Epithelial cell of proximal tubule (primary cell): ENCODE measurements at places on chromosomes 6 and 20.

DNA sequence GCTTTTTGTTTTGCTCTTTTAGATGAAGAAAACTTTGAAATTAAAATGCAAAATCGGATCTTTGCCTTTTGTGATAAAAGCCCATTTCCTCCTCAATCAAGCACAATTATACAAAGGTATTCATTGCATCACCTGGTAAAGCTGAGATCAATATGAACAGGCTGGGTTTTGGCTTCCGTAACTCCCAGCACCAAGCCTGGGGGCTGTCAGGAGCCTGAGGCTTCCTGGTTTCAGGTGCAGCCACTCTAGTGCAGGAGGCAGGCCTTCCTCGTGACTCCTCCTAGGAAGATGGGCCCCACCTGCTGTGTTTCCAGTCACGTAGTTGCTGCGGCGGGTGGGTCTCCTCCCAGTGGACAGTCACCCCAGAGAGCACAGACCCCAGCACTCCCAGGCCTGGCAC, 54.0 kb downstream of the EDN3 start:
- no peak for DNase-seq

DNA sequence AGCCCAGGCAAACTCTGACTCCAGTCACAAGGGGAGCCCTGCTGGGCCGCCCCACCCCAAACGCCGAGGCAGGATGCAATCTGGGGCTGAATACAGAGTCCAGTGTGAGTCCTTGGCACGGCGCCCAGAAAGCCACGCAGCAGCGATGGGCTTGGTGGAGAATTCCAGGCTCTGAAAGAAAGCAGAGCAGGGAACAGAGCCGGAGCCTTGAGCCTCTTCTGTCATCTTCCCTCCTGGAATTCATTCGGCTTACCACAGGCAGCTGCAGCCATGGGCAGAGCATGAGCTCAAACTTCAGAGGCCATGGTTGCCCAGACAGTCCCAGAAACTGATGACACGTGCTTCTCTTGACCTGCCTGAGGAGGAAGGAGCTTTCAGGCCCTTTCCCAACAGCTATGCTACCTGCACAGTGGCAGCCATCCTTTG, 441.1 kb upstream of the JARID2 start:
- peak; percentile 33 for DNase-seq

DNA sequence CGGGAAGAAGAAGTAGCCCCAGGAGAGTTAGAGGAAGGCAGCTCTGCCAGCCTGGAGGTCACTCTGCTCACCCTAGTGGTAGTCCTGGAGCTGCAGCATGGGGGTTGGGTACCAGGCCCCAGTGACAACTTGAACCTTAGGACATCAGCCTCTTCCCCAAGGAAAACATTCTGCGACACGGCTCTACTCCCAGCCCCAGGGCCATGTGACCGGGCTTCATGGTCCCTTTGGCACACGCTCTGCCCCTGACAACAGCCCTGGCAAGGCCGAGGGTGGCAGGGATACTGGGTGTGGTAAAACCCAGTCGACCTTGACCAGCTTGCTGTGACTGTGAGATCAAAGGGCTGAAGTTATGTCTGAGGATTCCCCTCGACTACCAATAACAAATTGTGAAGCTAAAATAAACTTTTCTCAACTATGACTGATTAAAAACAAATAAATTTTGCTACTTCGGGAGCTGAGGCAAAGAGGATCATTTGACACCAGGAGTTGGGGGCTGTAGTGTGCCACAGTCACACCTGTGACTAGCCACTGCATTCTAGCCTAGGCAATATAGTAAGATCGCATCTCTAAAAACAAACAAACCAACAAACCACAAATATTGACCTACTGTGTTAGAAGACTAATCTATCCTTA, 24.4 kb upstream of the ARID1B start:
- DNase-seq: peak; percentile 23

DNA sequence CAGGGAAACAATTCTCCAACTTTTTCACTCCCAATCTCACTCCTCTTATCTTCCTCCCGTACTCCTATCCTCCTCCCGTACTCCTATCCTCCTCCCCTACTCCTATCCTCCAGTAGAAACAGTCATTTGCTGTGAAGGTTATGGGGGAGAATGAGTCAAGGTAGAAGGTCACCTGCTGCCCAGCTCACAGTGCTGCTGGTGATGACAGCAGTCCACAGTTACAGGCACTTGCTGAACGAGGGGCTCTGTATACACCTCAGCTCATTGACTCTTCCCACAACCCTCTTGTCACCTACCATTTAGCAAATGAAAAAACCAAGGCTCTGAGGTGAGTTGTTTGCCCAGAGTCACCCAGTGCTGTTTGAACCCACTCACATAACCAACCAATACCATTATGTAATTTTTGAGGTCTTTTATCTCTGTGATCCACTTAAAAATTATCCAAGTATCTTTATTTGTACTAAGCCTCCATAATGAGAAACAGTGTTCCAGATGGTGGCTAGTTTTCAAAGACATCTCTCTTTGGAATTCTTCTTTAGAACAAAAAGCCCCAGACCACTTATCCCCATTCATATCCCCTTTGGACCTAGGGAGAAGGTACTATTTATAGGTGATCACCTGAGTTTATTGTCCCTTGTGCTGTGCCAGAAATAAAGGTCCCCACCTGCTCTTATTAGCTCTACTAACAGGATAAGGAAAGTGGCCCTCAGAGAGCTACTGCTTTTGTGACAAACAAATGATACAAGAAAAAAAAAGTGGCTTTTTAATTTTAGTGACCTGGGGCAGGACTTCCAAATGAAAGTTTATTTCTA, 53.2 kb downstream of the PTPN1 start:
- no peak for DNase-seq

- no peak for DNase-seq
Measured at GRCh38 chr6:57222743-57223077, 603 bp upstream of the RAB23 start.

DNA sequence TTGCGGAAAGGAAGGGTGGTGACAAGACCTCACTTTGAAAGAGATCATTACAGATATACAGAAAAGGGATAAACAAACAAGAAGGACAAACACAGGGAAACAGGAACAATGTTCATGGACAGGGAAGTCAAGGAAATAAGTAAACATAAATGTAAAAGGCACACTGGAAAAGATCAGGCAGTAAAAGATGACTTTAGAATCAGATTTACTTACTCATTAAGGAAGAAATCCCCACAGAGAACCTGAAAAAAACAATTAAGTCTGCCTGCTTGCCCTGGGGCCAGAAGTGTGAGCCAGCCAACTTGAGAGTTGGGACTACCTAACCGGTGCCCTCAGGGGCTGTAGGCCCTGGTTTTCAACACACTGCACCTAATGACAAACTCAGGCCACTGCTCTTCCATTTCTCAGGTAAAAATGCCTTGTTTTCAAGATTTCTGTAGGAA, 1.7 kb downstream of the APMAP start:
- no peak for DNase-seq

DNA sequence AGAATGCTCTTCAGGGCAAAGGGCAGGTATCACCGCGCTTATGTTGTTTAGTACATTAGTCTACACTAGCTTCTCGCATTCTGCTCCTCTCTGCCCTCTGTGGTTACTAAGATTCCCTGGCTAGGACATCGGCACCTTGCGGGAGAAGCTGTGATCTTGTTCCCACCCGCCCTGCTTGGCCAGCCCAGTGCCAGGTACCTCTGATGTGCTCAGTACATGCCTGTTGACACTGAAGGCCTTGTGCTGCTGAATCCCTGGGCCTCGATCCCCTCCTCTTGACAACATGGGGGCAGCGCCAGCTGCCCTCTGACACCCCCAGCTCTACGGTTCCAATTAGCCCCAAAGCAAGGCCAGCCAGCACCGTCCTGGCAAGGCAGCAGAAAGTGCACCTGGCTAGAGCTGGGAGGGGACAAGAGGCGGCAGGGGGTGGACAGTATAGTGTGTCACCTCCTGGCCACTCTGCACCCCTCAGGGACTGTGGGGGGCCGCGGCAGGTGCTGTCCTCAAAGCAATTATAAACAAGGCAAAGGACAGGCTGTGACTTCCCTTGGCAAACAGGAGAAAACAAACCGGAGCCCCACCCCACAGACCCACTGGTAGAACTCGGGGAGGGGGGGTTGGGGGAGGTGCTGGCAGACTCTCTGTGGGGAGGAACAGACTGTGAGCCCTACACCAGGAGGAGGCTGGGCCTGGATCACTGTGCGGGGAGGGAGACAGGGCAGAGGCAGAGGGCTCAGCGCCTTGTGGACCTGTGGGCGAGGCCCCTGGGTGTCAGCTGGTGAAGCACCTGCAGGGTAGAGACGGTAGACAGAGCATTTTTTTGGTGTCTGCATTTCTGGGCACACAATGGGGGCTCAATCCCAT, 7.1 kb downstream of the TFEB start:
- no peak for DNase-seq

- DNase-seq: no peak
Measured at GRCh38 chr20:64177384-64177783, 13.1 kb downstream of the MYT1 start.

DNA sequence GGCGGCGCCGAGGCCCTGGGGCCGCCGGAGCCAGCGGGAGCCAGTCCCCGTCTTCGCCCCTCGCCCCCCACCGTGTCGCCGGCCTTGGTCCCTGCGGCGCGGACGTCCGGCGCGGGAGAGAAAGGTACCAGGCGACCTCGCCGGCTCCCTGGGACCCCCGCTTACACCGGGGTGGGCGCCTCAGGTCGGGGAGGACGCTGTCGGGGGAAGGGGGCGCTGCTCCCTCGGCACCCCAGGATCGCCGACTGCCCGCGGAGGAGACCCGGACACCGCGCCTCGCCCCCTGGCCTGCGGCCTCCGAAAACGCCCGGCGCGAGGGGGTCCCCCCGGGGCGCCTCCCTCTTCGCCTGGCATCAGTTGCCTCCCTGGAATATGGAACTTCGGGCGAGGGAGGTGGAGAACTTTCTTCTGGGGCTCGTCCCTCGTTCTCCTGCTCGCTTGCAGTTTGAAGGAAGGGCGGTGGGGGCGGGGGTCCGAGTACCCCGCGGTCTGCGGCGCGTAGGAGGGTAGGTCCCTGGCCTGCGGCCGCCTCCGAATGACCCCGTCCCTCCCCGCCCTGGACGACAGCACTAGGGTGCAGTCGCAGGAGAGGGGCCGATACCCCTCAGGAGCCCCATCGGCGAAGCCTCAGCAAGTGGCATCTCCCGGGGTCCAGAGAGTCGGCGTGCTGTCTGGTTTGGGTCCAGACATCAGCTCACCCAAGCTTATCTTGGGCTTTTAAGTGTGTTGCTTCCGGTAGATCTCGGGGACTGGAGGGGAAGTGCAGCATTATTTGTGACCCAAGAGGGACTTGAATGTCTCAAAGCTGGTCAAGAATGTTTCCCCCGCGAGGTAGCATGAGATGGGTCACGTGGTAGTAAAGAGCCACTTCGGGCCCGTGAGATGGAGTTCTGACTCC, 549 bp downstream of the ANKRD6 start:
- no peak for DNase-seq

GRCh38 chr6:127515794-127516661, 3.1 kb downstream of the MTCL3 start:
- DNase-seq: no peak

- no peak for DNase-seq
Measured at GRCh38 chr20:50537546-50538201, 27.5 kb downstream of the PTPN1 start.

- DNase-seq: no peak
Measured at GRCh38 chr6:117169781-117170281, 95.5 kb upstream of the VGLL2 start.

DNA sequence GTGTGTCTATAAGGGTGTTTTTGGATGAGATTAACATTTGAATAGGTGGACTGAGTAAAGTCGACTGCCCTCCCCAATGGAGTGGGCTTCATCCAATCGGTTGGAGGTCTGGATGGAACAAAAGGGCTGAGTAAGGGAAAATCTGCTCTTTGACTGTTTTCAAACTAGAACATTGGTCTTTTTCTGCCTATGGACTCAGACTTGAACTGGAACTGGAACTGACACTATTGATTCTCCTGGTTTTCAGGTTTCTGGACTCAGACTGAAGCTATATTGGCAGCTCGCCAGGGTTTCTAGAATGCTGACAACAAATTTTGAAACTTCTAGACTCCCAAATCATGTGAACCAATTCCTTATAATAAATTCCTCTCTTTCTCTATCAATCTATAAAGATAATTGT, 498.9 kb upstream of the EPHA7 start:
- no peak for DNase-seq

- no peak for DNase-seq
Measured at GRCh38 chr20:63314566-63315239, 21.7 kb downstream of the COL20A1 start.

DNA sequence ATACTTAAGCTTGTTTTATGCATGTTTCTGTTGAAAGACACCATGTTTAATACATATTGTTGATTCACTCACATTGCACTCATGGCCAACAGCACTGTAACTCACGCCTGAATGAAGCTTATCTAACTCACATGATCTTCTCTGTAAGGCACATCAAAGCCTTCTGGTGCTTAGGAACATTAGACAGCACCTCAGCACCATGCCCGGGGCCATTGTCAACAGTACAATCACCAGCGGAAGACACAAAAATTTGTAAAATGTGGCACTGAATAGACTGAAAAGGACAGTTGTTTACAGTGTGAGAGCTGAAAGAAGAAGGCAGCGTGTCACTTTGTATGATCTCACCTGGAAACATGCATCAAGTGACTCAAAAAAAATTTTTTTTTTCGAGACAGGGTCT, 8.9 kb upstream of the TCF15 start:
- DNase-seq: no peak

- no peak for DNase-seq
Measured at GRCh38 chr6:69343851-69344250, 453.0 kb downstream of the LMBRD1 start.

- no peak for DNase-seq
Measured at GRCh38 chr6:31205638-31206037, 35.2 kb upstream of the POU5F1 start.

GRCh38 chr20:8829256-8829655, 239.6 kb upstream of the PLCB4 start:
- DNase-seq: no peak

DNA sequence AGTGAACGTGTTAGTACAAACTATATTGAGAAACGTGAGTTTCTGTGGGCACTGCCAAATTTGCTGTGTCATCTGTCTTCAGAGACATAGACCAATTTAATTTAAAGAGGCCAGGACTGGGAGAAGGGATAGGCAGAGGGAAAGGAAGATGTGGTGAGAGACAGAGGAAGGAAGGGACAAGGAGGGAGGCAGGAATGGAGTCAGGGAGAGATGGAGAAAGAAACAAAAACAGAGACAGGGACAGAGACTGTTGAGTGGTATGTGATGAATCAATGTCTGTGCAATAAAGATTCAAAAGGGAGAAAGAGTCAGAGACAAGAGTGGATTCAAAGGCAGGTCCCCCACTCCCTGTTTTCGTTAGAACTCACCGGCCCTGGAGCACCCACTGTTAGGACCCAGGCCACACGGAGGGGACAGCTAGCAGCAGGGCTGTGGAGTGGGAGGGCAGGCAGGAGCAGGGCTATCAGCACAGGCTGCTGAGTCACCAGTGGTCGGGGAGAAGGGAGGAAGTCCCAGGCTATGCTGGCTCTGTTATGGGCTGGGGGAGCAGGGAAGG, 51.6 kb upstream of the CHD6 start:
- no peak for DNase-seq
